Fibroblast of skin of right biceps (primary cell): ENCODE measurements at places on chromosomes 6 and 20.

GRCh38 chr6:50076431-50076830, 26.7 kb upstream of the DEFB112 start:
- DNase-seq: no peak

DNA sequence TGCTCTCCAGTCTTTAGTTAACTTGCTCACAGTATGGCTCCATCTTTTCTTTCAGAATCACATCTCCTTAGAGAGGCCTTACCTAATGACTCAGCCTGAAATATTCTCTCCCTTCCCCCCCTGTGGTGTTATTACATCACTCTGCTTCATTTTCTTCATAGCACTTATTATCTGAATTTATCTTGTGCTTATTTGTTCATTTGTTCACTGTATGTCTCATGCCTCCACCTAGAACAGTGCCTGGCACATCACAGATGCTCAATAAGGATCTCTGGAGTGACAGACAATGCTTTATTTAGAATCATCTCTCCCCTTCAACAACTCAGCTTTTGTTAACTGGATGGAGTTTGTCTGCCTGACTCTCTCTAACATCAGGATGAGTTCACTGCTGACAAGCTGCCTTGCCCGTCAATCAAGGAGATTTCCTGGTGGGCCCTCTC, 96.6 kb upstream of the MAN1A1 start:
- DNase-seq: peak; percentile 84

GRCh38 chr6:94217836-94218235, 798.5 kb upstream of the EPHA7 start:
- DNase-seq: no peak

DNA sequence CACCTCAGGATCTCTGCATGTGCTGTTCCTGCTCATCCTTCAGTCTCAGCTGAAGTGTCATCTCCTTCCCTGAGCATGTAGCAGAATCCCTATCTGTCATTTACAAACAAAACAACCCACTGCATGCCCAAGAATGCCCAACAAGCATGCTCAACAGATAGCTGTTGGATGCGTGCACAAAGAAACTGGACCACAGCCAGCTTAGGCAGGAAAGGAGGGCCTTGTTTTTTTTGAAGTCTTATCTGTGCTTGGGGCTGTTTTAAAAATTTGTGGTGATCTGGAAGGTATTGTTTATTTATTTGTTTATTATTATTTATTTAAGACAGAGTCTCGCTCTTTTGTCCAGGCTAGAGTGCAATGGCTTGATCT, 18.5 kb upstream of the SLC16A10 start:
- DNase-seq: no peak
